ENCODE measurements at places on chromosomes 6 and 20. TPM values are rescaled to one million over a fixed set of nuclear protein-coding genes. Genes with fewer than 3 reads are reported as not detected.
A peak's percentile ranks its signal among the peaks of the same experiment; 100 is the strongest.

- no peak for DNase-seq
Measured at GRCh38 chr6:6199678-6200077, 120.8 kb downstream of the F13A1 start.

DNA sequence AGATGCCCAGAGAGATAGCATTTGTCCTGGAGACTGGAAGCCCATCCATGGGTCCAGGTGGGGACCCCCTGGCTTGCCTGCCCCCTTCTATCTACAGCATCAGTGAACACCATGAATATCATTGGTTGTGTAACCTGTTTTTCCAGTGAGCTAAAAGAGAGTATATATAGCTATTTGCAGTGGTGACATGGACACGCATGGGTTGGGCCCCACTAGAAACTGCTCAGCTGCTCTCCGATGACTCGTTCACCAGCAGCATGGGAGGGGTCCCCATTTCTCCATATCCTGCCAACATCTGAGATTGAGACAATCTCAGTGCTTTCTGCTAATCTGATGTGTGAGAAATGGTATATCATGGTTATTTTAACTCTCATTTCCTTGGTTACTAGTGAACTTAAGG is 4.0 kb upstream of the ZC3H12D start:
- DNase-seq = no peak

Gene TMC2
- 0.09 TPM for polyA plus RNA-seq

GRCh38 chr6:107811591-107812218 is 12.4 kb downstream of the SCML4 start:
- no peak for DNase-seq

DNA sequence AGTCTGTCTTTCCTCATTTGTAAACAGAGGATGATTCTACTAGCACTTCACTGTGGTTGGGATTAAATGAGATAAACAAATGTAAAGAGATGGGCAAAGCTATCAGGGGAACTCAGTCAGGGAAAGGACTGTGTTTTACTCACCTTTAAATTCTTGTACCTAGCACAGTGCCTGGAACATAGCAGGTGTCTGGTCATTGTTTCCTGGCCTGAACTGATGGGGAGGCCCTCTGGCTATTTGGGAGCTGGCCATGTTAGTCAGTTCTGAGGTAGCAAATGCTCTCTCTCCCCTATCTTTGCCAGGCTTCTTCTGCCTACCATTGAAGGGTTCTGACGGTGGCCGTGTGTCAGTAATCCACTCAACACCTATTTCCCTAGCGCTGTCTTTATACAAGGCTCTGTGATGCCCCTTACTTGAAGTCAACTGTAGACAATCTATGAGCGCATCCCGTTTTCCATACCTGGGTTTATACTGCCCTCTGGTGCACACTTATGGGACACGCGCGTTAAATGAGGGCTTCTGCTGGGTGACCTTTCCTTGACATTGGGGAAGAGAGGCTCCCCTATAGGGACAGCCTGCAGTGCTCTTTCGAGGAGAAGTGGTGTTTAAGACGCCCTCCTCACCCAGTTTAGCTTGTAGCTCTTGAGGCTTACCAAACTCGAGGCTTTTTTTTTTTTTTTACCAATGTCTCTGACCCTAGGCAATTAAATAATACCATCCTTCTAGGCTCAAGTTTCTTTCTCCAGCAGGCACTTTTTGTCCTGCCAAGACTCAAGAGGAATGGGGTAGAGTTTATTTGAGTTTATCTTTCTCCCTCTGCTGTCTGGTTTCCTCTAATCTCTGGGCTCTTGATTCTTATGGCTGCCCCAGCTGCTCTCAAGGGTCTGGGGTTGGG is 4.0 kb upstream of the SPATS1 start:
- peak; percentile 27 for DNase-seq

Gene FOXA2
- 23.6 TPM for polyA plus RNA-seq

DNA sequence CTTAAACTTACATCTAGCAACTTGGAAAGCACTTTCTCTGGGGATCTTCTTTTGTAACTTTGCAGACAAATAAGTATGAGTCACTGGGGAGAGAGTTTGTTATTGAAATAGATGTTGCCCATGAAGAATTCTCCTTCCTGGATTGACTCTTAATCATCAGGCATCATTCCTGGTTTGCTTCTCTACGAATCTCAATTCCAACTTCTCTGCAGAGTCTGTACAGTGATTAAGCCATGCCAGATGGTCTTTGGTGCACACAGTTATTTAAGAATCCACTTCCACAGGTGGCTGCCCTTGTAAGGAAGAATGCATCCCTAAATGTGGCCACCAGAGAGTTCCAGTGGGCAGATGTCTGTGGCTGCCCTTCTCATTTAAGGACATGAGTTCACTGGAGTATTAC is 25.7 kb downstream of the MYCT1 start:
- no peak for DNase-seq

Gene ZNF391
- 10.5 TPM for polyA plus RNA-seq

Gene PPP1R16B
- 7.0 TPM for polyA plus RNA-seq

Gene MTCH1
- 131 TPM for polyA plus RNA-seq

DNA sequence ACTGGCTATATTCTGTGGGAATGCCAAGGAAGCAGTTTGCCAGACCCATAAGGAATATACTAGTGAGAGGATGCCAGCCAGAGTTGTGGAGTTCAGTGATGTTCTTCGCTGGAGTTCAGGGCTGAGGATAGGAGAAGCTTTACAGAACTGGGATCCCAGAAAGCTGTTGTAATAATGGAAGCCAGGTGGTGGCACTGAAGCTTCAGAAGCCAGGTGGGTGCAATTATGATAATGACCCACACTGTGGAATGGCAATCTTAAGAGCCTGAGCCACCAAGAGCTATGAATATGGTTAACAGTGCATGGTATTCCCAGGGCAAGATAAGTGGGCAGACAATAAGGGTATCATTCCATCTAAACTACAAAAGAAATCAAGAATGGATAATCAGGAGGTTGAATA is 25.1 kb upstream of the ENPP1 start:
- DNase-seq = no peak

Gene RGS17
- polyA plus RNA-seq = 1.7 TPM

Gene NRSN1
- polyA plus RNA-seq = 0.49 TPM

Gene NHLRC1
- 2.1 TPM for polyA plus RNA-seq

GRCh38 chr6:18741741-18742140 is 354.6 kb downstream of the RNF144B start:
- no peak for DNase-seq

GRCh38 chr20:1489325-1489724 is 1.9 kb downstream of the SIRPB2 start:
- no peak for DNase-seq

GRCh38 chr6:29142309-29142708 is 28.4 kb upstream of the OR2J2 start:
- DNase-seq = no peak

DNA sequence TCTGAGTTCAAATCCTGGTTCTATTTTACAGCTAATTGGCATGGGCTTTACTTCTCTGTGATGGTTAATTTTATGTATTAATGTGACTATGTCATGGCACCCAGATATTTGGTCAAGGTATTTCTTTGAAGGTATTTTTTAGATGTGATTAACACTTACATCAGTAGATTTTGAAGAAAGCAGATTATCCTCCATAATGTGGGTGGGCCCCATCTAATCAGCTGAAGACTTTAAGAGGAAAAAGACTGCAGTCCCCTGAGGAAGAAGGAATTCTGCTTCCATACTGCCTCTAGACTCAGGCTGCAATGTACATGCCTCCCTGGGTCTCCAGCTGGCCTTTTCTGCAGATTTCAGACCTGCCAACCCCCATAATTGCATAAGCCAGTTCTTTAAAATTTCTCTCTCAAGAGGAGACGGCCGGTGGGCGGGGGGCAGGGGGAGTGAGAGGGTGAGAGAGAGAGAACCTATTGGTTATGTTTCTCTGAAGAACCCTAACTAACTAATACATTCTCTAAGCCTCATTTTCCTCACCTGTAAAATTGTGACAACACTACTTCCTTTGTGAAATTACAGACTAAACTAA is 338.2 kb upstream of the PRDM1 start:
- no peak for DNase-seq

DNA sequence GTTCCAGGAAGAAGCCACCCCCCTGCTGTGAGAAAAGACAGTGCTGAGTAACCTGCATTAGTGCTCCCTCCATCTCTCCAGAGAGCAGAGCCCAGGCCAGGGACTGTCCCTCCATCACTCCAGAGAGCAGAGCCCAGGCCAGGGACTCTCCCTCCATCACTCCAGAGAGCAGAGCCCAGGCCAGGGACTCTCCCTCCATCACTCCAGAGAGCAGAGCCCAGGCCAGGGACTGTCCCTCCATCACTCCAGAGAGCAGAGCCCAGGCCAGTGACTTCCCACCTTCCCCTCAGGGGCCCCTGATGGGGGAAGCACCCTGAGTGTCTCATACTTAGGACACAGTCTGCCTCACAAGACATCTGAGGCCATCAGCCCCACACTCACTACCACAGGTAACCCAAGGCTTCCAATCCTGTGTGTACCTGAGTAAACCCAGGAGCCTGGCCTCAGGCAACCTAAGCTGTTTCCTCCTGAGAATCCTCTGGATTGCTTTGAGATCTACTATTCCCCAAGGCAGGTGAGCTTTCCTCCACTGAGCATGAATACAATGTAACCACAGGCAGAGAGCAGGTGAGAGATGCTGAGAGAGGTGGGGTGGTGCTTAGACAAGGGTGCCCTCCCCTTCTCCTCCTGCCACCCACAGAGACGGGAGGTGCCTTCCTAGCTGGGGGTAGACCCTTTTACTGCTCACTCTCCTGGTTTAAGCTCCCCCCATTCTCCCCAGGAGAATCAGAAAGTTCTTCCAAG is 4.9 kb downstream of the TBXT start:
- no peak for DNase-seq

GRCh38 chr6:22383016-22383415 is 86.2 kb upstream of the PRL start:
- DNase-seq = no peak

Gene KPNA5
- polyA plus RNA-seq = 31.5 TPM

DNA sequence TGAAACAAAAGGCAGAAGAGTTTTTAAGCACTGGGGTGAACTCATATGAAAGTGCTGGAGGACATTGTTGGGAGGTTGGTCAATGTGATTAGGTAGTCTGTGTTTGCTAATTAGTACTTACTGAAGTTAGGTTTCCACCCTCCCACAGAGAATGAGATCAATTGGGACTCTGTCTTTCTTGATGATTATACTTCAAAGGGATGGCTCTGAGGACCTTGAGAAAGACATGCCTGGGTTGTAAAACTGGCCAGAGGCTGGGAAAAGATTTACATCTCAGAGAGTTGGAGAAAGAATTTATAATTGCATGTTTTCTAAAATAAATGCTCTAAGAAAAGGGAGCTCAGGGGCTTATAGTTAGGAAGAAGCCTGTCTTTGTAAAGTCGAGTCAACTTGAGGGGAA is 74.0 kb downstream of the CD109 start:
- no peak for DNase-seq

Gene ZC3H12D
- 0.62 TPM for polyA plus RNA-seq

DNA sequence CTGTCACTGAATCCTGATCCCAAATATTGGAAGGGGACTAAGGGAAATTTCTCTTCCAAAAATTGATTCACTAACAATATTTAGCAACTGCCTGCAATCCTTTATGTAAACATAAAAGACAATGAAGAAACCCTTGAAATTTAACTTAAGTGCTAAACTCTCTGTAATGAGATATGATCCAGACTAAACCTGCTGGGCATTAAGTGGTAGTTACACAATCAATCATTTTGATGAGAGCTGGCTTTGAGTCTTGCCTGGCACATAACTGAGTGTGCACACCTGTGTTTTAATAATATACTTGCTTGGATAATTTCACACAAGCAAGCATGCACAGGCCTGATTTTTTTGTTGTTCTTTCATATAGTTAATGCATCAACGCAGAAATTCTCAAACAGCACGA is 9.8 kb upstream of the ZFP64 start:
- DNase-seq = no peak

- peak; percentile 67 for DNase-seq
Measured at GRCh38 chr6:142824426-142824825, 120.5 kb downstream of the HIVEP2 start.

GRCh38 chr20:805713-806112 is 27.8 kb upstream of the FAM110A start:
- DNase-seq = no peak

Gene FAM83C
- not detected for polyA plus RNA-seq

Gene MYH7B
- polyA plus RNA-seq = 1.7 TPM

GRCh38 chr6:149508485-149508884 is 23.7 kb upstream of the ZC3H12D start:
- no peak for DNase-seq

Gene BFSP1
- 3.3 TPM for polyA plus RNA-seq

DNA sequence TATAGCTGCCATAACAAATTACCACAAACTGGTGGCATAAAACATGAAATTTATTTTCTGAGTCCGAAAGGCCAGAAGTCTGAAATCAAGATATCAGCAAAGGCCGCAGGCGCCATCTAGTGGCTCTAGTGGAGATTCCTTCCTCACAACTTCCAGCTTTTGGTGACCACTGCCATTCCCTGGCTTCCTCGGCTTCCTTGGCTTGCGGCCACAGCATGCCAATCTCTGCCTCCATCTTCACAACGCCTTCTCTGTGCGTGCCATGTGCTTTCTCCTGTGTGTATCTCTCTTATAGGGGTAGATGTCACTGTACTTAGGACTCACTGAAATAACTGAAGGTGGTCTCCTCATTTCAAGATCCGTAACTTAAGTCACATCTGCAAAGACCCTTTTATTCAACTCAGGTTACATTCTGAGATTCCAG is 5.4 kb upstream of the PLAGL1 start:
- DNase-seq = peak; percentile 54

Gene ZNF831
- polyA plus RNA-seq = 0.14 TPM

- no peak for DNase-seq
Measured at GRCh38 chr20:39142407-39143096, 180.4 kb downstream of the DHX35 start.

- no peak for DNase-seq
Measured at GRCh38 chr6:14918200-14918907, 327.5 kb upstream of the JARID2 start.

- peak; percentile 85 for DNase-seq
Measured at GRCh38 chr6:170049641-170050561, 241.0 kb downstream of the DLL1 start.

Gene MCHR2
- not detected for polyA plus RNA-seq

Gene C20orf202
- 1.5 TPM for polyA plus RNA-seq

GRCh38 chr6:43052842-43053544 is 658 bp downstream of the CUL7 start:
- DNase-seq = no peak

Gene PRRC2A
- polyA plus RNA-seq = 193 TPM

Gene ITPA
- 50.4 TPM for polyA plus RNA-seq

DNA sequence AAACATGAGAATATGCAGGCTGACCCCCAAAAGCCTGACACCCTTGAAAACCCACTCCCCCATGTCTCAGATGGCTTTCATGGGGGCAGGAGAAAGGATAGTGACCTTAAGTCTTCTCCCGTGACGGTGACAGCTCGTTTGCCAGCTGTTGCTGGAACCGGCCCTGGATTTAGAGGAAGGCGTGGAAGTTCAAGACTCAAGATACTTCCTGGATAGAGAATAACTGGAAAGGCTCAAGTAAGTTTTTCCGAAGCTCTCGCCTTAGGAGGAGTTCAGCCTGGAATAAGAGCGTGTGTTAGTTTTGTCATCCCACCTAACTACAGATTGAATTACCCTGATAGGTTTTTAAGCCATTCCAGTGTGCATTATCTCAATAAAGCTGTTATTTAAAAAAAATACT is 11.6 kb upstream of the MTG2 start:
- no peak for DNase-seq
